NCI-H1417 (cell line): ENCODE measurements at places on chromosomes 4 and X.

GRCh38 chrX:10006770-10007169 is 39.6 kb downstream of the CLDN34 start:
- DNase-seq: no peak

- no peak for DNase-seq
These were observed 572.1 kb downstream of the C4orf33 start for GRCh38 chr4:129668092-129668491.

DNA sequence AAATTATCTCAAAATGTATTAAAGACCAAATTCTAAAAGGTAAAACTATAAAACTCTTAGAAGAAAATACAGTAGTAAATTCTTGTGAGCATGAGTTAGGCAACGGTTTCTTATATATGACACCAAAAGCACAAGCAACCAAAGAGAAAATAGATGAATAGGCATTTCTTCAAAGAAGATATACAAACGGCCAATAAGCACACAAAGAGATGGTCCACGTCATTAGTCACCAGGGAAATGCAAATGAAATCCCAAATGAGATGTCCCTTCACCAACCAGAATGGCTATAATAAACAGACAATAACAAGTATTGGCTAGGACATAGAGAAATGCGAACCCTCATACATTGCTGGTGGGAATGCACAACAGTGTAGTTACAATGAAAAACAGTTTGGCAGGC is 44.6 kb downstream of the RAB33A start:
- DNase-seq: no peak

DNA sequence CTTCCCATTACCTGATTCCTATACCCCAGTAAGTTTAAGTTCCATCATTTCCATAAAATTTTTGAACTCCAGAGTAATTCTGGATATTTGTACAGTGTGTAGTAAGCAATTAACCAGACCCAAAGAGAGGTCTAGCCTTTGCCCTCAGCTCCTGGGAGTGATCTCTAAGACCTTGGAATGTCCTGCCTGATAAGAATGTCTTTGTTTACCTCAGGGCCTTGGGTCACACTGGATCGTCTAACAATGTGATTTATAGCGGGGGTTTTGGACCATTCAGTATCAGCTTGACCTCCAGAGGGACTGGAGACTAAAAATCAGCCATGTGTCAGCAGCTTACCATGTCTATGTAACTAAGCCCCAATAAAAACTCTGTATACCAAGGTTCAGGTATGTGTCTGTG is 330.9 kb upstream of the PPP1R2C start:
- no peak for DNase-seq

DNA sequence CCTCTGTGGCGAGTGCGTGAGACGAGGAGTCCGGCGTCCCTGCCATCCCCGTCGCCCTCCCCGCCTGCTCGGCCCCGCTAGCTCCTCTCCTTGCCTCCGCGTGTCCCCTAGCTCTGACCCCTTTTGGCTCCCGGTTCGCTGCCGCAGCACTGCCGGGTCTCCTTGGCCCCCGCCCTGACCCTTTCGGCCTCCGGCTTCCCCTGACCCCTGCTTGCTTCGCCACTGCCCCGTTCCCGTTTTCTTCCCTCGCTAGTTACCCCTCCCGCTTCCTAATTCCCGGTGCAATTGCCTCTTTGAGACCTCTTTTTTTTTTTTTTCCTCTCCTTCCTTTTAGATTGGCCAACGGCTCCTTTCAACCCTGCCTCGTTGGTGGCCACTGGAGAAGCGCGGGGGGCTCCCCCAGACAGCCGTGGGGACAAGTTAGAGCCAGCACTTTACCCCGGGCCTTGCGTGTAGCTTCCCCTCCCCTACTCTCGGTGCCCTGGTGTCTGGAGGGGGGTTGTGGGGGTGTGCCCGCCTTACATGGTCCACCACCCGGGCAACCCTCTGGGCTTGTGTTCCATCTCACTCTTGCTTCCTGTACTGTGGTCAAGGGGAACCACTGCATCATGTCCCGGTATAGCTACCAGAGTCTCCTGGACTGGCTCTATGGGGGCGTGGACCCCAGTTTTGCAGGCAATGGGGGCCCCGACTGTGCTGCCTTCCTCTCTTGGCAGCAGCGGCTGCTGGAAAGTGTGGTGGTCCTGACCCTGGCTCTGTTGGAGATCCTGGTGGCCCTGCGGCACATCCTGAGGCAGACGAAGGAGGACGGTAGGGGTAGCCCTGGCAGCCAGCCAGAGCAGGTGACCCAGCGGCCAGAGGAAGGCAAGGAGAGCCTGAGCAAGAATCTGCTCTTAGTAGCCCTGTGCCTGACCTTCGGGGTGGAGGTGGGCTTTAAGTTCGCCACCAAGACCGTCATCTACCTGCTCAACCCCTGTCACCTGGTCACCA is 548 bp downstream of the TMEM164 start:
- no peak for DNase-seq
